ENCODE measurements at places on chromosomes 5 and 9.

GRCh38 chr5:171979606-171980005 lies 26.8 kb downstream of the FBXW11 start:
- no peak for DNase-seq

GRCh38 chr5:134509308-134510040 lies 16.0 kb upstream of the JADE2 start:
- DNase-seq: peak; percentile 71

GRCh38 chr9:128687453-128687852 lies 1.6 kb upstream of the SET start:
- no peak for DNase-seq

- DNase-seq: no peak
These were observed 31.3 kb downstream of the FYB1 start for GRCh38 chr5:39187831-39188731.

DNA sequence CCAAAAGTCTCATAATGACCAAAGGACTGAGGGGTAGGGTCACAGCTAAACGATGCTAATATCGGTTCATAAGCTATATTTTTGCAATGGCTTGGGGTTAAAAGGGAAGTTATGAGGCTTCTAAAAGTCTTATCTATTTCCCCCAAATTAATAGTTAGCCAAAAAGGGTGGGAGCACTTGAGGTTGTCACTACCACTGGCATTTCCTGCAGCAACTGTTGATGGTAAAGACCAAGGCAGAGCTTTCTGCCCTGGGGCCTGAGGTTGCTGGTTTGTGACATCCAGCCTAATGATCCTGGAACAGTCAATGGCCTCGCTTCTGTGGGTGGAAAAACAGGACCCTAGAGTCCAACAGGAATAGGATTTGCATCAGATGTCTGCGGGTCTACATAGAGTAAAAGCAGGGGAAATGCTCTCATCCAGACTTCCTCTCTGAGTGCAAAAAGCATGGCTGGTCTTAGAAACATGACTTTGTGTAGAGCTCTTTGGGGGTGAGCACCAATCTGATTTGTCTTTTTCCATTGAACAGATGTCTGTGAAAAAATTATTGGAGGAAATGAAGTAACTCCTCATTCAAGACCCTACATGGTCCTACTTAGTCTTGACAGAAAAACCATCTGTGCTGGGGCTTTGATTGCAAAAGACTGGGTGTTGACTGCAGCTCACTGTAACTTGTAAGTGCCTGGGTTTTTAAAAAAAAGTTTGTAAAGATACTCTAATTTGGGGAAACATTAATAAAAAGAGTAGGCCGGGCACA lies 2.7 kb downstream of the GZMA start:
- DNase-seq: no peak

DNA sequence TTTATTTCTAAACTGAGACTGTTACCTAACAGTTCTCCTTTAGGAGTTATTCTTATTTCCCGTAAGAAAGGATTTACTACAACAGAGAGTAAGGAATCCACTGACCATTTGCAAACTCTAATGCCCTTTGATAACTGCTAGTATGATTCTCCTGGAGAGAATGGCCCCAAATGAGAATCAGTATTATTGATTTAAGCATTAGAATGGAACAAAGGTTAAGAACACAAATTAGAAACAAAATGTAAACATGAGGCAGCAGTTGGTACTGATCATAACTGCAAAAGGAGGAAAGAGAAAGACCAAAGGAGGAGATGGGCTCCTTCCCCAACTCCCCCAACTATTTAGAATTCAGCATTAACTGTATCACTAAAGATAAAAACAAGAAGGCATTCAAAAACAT lies 30.7 kb downstream of the PSIP1 start:
- no peak for DNase-seq

- no peak for DNase-seq
These were observed 151.7 kb upstream of the SMIM23 start for GRCh38 chr5:171633776-171634470.

GRCh38 chr5:27318701-27319100 lies 280.3 kb upstream of the CDH9 start:
- no peak for DNase-seq

- DNase-seq: peak; percentile 63
These were observed 334.6 kb upstream of the TUSC1 start for GRCh38 chr9:26012797-26013196.

DNA sequence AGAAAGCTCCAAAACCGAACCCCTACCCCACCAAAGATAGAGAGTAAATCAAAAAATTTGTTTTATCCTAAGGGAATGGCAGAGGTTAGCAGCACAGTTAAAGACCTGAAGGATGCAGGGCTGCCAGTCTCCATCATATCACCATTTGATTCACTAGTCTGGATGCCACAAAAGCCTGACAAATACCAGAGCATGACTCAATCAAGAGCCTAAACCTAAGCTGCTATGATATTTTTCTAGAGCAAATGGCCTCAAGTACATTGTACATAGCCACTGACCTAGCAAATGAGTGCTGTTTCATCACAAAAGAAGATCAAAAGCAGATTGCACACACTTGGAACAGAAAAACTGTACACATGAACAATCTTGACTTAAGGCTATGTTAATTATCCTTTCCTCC lies 48.0 kb downstream of the DPYSL3 start:
- peak; percentile 40 for DNase-seq

DNA sequence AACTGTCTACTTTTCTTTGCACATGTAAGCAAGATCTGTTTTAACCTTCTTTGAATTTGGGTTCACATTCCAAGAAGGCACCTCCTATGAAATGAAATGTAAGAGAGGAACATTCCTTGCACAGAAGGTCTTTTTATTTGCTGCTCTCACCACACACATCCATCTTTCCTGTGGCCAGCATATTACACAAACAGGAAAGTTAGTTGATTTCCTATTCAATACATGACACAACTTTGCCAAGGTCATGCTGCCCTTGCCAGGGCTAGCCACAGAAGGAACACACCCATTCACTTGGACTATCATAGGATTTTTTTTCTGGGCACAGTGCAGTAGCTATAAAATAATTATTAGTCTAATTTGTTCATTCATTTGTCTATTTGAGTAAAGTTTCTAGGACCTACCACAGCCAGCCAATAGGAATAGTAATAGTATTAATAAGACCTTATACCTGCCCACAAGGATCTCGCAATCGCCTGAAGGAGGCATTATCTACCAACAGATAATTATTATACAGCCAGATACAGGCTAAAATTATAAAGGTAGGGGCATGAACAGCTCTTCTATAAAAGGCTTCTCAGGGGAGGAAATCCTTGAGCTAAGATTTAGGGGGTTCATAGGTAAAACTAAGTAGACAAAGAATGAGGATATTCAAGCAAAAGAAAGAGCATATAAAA lies 78.1 kb upstream of the NREP start:
- DNase-seq: no peak

DNA sequence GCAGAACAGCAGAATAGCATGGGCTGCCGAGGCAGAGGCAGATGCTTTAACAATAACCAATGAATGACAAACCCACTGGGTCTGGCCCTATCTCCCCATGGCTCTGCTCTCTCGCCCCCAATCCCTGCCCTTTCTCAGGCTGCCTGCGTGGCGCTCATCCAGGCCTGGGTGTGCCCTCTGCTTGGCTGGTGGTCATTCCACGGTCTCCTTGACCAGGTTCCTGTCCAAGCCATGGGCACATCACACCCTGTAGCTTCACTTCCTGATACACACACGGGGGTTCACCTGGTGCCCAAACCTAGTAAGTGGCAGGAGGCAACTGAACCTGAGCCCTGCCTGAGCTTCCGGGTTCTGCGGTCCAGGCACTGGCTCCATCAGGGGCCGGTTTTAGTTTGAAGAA lies 87.6 kb downstream of the DAP start:
- DNase-seq: no peak

DNA sequence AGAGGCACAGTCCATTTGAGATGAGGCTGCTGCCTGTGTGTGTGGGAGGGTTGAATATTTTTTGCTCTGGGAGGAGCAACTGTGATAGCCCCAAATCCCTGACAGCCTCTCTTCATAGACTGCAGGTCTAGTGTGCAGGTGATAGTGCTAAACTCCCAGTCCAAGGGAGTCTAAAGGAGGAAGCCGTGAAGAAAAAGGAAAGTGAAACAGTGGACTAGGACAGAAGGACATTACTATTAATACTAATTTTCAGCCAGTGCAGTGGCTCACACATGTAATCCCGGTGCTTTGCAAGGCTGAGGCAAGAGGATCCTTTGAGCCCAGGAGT lies 295.0 kb downstream of the PDE4D start:
- no peak for DNase-seq

GRCh38 chr5:112116371-112116770 lies 302.7 kb downstream of the EPB41L4A start:
- no peak for DNase-seq

DNA sequence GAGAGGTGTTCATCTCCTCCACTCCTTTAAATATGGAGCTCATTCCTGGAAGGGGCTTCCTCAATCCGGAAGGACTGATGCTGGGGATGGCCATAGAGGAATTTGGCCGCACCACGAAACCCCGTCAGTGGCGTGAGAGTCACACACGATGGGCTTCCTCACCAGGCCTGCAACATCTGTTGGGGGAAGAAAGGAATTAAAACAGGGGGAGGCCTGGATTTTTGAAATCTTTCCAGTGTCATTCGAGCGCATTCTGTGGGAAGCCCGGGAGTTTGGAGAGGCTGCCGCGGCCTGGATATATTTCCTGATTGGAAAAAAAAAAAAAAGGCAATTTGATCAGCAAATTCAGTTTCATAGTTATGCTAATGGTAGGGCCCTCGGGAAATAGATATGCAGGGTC lies 76.3 kb upstream of the ORM1 start:
- DNase-seq: peak; percentile 10

- no peak for DNase-seq
These were observed 146.4 kb upstream of the C9orf72 start for GRCh38 chr9:27719711-27720110.

GRCh38 chr9:426264-426663 lies 211.6 kb downstream of the DOCK8 start:
- DNase-seq: no peak

GRCh38 chr9:7827792-7828191 lies 28.2 kb upstream of the DMAC1 start:
- no peak for DNase-seq

DNA sequence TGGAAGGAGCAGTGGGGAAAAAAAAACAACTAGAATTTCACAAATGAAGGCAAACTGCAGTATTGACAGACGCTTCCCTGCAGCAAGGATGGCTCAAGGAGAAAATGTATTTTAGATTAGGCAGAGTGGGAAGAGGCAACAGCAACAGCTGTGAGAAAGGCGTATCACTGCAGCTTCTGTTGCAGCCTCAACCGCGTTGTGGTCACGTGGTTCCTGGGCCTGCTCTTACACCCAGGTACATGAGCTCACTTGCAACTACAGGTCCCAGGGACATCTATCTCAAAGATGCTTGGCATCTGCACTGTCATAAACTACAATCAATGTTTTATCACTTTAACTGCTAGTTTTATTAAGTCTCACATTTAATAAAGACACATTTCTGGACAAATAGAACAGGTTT lies 36.0 kb upstream of the GOLM1 start:
- DNase-seq: no peak

- no peak for DNase-seq
These were observed 41.5 kb upstream of the ANKH start for GRCh38 chr5:14913096-14913495.

DNA sequence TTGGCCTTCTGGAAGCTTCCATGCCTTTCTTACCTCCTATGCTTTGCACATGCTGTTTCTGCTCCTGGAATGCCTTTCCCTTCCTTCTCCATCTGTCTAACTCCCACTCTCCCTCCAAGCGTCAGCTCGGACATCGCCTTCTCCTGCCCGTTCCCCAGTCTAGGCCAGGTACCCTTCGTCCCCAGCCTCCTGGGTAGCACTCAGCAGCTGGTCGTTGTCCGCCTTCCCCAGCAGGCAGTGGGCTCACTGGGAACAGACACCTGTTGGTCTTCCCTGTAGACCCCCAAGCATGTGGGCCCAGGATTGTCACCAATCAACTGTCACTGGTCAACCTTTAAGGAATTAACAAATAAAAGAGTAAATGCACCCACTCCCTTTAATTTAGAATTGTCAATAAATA lies 202.2 kb downstream of the RGS3 start:
- no peak for DNase-seq

DNA sequence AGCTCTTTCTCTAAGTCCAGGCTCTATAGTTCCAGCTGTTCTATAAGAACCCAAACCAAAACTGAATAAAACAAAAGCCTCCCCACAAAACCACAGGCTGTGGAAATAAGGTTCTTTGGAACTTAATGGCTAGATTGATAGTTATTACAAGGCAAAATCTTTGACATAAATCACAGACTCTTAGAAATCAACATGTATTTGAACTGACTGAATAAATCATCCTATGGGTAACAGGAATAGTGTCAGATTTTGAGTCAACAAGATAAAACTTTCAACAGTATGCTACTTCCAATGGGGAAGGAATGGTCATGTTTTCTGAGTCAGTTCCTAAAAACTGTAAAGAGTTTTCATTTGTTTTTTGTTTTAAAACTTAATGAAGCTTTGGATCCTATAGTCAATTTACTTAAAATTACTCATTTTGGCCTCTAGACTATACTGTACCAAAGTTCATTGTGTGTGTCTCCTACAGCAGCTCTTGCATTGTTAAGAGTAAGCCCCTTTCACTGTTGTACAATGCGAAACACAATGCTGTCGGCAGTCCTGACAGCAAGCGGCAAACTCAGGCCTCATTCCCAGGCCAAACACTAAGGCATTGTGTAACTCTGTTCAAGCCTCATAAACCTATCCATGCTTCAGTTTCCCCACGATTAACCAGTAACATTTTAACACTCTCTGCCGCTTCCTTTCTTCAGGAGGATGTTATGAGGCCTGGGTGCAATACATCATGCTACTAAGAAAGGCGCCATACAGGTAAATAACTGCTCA lies 134.1 kb downstream of the ARL15 start:
- no peak for DNase-seq

DNA sequence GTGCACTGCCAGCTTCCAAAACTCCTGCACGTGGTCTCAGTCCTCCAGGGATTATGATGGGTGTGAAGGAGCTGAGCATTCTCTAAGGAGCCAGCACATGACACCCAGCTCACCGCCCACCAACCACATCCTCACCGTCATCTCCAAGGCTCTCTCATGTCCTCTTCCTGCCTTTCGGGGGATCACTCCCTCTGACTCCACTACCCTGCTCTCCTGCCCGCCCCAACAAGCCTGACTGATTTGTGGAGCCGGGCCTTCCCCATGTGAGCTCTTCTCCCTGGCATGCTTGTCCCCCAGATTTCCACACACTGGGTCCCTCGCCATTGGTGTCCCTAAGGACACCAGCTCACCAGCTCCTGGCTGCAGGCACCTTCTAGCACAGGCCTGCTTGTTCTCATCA lies 1.9 kb downstream of the ABO start:
- DNase-seq: no peak

DNA sequence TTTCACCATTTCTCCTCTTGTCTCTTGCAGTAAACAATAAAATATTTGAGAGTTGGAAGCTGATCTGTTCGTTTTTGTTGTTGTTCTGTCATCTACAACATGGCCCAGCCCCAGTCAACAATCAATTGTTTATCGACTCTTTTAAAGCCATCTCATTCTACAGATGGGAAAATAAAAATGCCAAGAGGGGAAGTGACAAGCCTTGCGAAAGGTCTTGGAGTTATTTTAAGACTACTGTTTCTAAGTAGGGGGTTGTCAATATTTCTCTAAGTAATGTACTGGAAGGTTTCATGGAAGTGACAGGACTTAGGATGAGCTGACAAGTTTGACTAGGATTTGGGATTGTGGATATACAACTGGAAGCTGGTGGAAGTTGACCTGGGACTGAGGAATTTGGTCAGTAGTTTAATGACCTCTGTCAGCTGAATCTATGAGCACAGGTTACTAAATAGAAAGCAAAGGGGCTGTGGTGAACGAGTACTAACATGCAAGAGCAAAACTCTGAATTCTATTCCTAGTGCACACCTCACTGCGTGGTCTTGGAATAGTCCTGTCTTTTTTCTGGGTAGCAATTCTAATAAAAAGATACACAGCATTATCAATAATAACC lies 57.5 kb upstream of the ADRB2 start:
- DNase-seq: no peak

- no peak for DNase-seq
These were observed 31.8 kb downstream of the ERMP1 start for GRCh38 chr9:5800969-5801738.

Data from EL (cell line).